ENCODE measurements at places on chromosomes 3 and 15.
A peak's percentile ranks its signal among the peaks of the same experiment; 100 is the strongest.

GRCh38 chr15:72785432-72785831 lies 1.9 kb upstream of the ADPGK start:
- peak; percentile 35 for DNase-seq

DNA sequence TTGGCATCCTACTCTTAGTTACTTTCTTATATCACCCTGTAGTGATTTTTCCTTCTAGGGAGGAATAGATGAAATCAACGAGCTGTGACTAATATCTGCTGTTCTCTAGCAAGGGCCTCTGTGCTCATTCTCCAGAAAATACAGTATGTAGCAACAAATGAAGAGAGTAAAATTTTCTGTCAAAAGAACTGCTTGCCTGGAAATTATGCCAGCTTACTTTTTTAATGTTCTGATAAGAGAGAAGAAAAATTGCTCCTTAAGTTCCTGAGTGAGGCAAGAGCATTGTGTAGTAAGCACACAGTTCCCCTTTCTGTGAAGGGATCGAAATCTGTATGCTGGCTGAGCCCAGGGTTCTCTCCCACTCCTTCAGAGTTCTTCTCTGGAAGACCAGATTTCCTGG lies 51.4 kb upstream of the GK5 start:
- peak; percentile 50 for DNase-seq

GRCh38 chr15:25613134-25613533 lies 174.3 kb upstream of the UBE3A start:
- no peak for DNase-seq

GRCh38 chr15:38414357-38414756 lies 39.6 kb upstream of the FAM98B start:
- peak; percentile 78 for DNase-seq

- DNase-seq: no peak
Observed at GRCh38 chr3:41111011-41111410, 88.3 kb upstream of the CTNNB1 start.

DNA sequence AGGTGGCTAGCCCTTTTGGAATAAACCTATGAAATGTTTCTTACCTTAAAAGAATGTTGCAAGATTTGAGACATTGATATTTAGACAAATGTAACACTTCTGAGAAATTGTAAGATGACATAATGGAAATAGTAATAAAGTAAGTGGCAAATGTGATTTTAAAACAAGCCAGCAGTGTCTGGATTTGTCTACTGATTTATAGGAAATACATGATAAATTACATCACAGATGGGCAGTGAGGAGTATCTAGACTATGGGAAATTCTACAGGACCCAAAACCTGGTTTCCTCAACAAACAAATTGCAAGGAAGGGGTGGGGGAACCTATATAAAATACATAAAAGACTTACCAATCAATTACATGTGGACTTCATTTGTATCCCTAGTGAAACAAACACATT lies 37.1 kb downstream of the NANOGP8 start:
- DNase-seq: no peak

DNA sequence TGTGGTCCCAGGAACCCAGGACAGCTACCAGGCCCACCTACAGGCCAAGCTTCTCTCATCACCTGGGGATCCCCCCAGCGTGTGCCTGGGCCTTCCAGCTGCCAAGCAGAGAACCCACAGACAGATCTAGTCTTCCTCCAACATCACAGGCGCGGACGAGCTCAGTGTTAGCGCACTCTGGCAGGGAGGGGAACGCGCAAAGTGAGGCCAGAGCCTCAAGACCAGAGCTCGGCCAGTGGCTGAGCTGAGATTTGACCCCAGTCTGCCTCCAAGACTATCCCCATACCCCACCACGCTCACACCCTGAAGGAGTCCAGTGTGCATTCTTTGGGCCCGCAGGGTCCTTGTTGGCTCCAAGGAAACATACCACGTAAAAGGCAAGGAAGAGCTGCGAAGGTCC lies 5.1 kb downstream of the MFGE8 start:
- DNase-seq: no peak

GRCh38 chr3:119531151-119531550 lies 28.3 kb downstream of the CD80 start:
- no peak for DNase-seq

DNA sequence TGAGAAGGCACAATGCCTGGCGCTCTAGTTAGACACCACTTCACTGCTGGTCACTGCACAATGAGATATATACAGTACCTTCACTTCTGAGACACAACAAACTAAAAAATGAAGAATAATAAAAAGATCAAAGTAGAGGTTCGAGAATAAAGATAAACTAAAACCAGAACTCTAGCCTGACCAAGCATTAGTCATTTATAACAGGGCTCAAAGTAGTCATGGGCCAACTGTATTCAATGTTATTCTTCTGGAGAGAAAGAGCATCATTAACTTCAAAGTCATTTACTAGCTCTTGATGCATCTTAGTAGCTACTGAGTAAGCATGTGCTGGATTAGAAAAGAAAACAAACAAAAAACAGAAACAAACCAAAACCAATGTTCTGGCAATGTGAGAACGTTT lies 145.2 kb downstream of the SSR3 start:
- peak; percentile 18 for DNase-seq

DNA sequence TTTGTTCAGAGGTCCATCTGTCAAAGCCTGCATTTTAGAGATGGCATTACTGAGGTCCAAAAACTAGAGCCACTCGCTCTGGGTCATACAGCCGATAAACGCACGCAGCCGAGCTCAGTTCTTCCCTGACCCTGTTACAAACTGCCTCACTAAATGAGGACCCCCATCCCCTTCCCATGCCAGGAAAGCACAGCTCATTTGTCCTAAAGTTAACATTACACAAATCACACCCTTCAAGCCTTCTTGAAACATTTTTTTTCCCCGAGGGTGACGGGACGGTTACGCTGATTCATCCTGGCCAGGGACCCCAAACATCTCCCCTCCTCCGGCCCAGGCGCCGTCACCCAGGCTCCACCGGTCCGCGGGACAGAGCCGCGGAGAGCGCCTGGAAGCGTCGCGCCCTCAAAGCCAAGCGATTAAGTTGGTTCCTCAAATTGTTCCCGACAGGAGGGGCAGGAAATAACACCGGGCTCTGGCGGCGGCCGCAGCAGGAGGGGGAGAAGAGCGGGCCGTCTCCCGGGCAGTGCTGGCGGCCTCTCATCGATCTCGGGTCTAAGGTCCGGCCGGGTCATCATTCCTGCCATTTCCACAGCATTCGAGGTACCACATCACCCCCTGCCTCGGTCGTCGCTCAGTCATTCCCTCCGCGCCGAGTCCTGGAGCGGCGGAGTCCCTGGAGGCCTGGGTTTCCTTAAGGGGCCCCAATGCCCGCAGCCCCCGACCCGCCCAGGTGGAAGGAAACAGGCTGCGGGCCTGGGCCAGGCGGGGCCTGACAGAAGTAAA lies 619 bp upstream of the CMTM8 start:
- peak; percentile 18 for DNase-seq

DNA sequence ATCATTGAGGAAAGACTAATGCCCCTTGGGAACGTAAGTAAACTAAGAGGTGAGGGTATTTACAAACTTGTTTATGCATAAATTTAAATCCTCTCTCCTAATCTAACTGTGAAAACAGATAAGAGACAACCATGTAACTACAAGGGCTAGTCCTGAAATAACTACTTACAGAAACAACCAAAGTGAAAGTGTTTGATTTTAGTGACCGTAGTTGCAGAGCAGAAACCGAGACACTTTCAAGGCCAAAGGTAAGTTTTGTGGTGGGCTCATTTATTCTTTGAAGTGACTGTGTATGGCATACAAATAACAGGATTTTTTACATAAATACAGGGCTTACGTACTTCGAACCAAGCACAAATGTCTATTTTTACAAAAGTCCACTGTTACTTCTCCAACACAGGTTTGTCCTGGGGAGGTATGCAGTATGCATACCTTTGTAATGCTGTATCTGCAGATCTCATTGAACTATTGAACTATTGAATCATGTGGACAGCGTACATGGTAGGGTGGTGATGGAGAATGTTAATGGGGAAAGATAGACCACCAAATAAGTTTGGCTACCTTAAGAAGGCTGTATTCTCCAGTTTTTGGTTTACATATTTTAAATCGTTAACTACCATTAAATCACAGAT lies 99.6 kb upstream of the RBMS3 start:
- DNase-seq: no peak

DNA sequence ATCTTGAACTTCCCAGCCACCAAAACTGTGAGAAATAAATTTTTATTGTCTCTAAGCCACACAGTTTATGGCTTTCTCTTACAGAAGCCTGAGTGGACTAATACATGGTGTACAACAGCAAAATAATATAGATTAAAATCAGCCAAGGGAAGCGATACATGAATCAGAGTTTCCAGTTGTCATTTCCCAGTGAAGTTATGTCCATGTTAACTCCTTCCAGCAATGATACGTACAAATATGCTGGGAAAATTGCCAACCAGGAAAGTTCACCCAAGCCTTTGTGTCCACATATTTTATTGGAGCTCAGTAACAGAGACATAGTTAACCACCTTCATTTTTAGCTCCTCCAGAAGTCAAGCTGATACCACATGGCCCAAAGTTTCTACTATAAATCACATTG lies 280.9 kb upstream of the KCNMB2 start:
- DNase-seq: peak; percentile 85

GRCh38 chr3:129057249-129057648 lies 3.3 kb upstream of the GP9 start:
- no peak for DNase-seq

DNA sequence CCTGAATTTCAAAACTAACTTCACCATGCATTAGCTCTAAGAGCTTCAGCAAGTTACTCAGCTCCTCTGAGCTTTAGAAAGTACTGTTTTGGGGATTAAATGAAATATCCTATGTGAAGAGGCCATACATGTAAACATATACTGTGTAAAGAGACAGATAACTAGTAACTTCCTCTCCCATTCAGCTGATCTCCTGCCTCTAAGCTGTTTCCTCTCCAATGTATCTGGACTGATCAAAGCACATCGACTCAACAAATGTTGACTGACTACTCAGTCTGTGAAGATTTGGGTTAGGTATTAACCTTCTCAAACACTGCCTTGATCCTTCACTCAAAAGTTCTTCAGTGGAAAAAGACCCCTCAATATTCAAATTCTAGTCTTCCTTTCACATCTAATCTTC lies 82.0 kb downstream of the BOC start:
- DNase-seq: no peak
